CD4-positive, alpha-beta T cell treated with Interferon alpha-2 for 1 hour (primary cell): ENCODE measurements at places on chromosomes 6 and 20.

DNA sequence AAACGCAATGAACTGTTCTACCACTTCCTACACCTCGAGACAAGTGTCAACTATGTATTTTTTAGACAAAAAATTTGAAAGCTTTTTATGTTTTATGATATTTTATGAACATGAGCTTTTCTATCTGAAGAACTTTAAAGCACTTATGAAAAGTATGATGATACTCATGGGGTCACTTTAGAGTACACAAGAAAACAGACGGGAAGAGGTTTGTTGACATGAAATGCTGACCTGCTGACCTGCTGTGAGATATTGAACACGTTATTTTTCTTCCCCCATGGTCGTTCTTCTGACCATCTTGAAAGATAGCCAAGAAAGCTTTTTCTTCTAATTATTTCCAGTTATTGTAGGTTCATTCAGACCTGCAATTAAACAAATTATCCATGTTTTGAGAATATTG is 63.1 kb downstream of the PLEKHG1 start:
- DNase-seq = no peak

- DNase-seq = no peak
Measured at GRCh38 chr20:52481443-52481842, 289.9 kb upstream of the ZFP64 start.

- no peak for DNase-seq
Measured at GRCh38 chr6:30819297-30819917, 64.9 kb upstream of the DDR1 start.

GRCh38 chr6:120096696-120097260 is 747.2 kb upstream of the MAN1A1 start:
- no peak for DNase-seq

GRCh38 chr6:50846144-50846851 is 27.6 kb downstream of the TFAP2B start:
- DNase-seq = no peak

- no peak for DNase-seq
Measured at GRCh38 chr6:4931530-4932227, 72.2 kb downstream of the RPP40 start.

GRCh38 chr20:47466704-47467459 is 34.8 kb upstream of the NCOA3 start:
- DNase-seq = no peak

DNA sequence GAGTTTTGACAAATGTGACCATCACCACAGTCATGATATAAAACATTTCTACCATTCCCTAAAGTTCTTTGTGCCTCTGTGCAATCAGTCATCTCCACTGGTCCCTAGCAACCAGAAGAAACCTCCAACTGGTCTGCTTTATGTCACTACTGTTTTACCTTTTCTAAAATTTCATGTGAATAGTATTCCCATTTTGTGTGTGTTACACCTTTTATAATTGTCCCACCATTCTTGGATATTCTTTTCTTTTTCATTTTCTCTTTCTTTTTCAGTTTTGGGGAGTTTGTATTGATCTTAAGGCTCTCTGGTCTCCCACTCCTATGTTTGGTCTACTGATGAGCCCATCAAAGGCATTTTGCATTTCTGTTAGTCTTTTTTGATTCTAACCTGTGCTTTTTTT is 95.4 kb downstream of the NCOA3 start:
- no peak for DNase-seq

DNA sequence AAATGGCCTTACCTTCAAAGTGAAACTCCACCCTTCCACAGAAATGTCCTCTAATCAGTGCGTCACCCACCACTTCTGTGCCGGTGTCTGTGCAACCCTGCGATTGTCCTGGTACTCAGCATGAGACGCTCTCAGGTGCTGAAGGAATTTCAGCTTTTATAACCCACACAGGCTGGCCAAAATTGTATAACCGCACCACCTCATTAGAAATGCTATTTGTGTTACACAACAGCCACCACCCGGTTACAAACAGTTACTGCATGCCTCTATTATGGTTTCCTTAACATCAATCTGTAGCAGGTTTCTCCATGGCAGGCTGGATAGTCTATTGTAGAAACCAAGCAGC is 51.5 kb downstream of the SLC23A2 start:
- DNase-seq = peak; percentile 22

DNA sequence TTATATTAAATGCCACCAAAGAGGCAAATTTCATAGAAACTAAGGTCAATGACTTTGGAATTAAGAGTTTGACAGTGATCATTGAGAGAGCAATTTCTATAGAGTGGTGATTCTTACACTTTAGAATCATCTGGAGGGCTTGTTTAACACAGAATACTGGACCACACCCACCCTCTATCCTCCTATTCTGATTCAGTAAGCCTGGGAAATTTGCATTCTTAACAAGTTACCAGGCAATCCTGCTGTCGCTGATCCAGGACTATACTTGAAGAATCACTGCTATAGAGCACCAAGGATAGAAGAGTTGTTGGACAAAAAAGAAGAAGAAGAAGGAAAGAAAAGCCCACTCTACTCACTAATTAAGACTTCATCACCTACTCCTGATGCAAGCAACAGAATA is 21.3 kb upstream of the TBX18 start:
- no peak for DNase-seq

DNA sequence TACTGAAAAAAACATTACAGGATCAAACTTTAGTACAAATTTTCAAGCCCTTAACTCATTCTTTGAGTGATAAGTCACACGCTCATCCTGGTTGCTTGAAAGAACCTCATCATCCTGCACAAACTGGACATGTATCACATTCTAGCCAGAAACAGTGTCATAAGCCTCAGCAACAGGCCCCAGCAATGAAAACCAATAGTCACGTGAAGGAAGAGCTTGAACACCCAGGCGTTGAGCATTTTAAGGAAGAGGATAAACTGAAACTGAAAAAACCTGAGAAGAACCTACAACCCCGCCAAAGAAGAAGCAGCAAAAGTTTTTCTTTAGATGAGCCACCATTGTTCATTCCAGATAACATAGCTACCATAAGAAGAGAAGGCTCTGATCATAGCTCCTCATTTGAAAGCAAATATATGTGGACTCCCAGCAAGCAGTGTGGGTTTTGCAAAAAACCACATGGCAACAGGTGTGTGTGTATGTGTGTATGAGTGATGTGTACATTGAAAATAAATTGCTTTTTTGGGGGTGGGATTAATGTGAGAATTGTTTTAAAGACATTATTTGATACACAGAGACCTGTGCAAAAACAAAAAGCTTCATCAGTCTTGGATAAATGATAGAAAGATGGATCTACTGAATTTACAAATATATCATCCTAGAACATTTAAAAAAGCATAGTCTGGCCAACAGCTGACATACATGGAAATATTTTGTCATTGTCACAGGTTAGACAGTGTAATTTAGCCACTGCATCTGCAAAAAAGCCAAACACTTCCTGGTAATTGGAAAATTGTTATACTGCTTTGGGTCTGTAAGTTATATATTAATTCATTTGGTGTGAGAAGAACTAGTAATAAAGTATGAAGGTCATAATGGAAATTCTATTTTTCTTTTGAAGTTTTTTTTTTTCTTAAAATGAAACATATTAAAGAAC is 50.1 kb downstream of the PHF3 start:
- DNase-seq = peak; percentile 12

DNA sequence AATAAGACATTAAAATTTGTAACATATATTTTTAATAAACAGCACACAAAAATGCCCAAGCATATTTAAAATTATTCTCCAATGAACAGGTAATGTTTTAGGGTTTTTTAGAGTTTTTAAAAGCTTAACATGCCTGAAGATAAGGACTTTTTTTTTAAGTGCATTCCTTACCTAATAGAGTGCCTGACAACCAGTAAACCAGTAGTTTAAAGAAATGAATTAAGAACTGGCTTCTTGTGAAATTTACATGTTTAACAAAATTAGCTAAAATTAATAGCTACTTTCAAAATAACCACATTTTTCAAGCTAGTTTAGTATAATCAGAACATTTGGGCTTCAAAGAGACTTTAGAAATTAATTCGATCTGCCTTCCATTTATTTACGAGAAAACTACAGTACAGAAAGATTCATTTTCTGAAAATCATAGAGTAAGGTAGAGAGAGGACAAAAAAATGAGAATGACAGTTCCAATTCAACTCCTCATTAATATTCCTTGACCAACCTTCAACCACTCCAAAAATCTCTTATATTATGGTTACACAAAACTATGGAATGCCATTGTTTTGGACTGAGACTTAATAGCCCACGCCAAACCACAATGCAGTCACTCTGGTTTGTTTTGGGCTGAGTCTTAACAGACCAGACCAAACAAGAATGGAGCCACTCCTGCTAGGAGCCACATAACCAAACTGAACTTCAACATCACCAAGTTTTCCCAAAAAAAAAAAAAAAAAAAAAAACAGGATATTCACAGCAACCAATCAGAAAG is 5.7 kb upstream of the PLN start:
- DNase-seq = no peak

- no peak for DNase-seq
Measured at GRCh38 chr6:94130478-94130877, 711.1 kb upstream of the EPHA7 start.

DNA sequence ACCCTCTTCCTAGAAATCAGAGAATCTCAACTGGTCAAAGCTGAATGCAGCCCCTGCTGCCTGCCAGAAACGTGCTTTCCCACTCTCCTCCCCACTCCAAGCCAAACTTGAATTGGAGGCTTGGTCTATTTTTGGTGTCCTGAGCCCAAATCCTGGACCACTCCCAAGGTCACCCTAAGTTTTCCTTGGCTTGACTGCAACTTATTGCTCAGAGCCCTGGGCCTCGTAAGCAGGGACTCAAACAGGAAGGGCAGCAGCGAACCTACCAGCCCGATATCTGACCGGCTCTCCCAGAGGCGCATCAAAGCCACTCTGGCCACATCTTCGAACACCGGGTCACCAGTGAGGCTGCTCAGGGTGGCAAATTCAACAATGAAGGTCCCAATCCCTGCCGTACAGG is 12.7 kb downstream of the EDEM2 start:
- DNase-seq = no peak

GRCh38 chr6:139014945-139015344 is 13.6 kb upstream of the ABRACL start:
- DNase-seq = no peak
